ENCODE measurements at places on chromosomes 16 and 17. TPM values are rescaled to one million over a fixed set of nuclear protein-coding genes. Genes with fewer than 3 reads are reported as not detected.

The CCDC144A gene
- 0.79 TPM for total RNA-seq

The HASPIN gene
- total RNA-seq = 3.4 TPM

The MMP25 gene
- 0.11 TPM for total RNA-seq

The PDILT gene
- total RNA-seq = not detected

The KRTAP17-1 gene
- total RNA-seq = not detected

The PPM1E gene
- not detected for total RNA-seq

The VTN gene
- under 0.01 TPM for total RNA-seq

The SULT1A2 gene
- 0.11 TPM for total RNA-seq
